ELR (cell line): ENCODE measurements at places on chromosomes 7 and 10.
A peak's percentile ranks its signal among the peaks of the same experiment; 100 is the strongest.

DNA sequence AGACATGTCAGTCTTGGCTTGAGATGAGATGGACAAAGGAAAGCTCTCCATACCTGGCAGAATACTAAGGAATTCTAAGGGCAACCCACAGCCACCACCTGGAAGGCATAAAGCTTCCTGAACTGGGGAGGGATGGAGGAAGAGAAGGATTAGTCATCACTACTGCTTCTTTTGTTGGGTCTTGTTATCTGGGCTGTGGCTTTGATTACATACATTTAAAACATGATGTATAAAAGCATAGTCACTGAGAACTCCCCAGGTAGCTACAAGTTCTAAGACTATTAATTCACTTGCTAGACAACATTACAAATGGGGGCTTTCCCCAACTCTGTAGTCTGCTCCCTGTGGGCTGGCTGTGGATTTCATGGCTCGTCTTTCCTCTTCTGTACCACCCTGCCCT, 58.2 kb downstream of the RBM33 start:
- DNase-seq: peak; percentile 34

DNA sequence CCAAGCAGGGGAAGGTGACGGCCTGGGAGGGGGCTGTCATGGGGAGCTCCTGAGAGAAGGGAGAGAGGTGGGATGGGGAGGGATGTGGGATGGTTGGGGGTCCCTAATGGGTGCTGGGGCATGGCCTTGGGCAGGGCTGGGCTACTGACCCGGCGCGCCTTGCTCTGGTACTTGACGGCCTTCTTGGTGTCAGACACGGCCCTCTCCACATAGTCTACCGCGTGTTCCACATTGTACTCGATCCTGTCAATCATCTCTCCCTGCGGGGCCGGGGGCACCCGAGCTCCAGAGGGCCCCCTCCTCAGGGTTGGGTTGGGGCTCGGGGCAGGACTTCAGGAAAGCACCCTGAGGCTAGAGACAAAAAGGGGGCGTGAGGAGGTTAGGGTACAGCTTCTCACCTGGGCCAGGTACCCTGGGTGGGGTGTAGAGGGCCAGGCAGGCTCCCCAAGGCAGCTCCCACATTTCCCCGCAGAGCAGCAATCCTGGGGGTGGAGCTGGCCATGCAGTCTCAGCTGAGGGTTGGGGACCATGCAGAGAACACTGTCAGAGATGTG, 17.3 kb downstream of the BUD23 start:
- DNase-seq: no peak

DNA sequence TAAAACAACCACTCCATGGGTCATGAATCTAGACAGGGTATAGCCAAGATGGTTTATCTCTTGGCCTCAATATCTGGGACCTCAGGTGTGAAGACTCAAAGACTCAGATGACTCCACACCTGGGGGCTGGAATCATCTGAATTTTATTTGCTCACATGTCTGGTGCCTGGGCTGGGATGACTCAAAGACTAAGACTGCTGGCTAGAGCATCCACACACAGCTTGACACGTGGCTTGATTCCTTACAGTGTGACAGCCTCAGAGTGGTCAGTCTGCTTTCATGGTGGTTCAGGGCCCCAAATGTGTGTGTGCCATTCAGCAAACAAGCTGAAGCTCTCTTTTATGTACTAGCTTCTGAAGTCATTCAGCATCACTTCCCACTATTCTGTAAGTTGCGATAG, 333.7 kb downstream of the RNLS start:
- peak; percentile 29 for DNase-seq

DNA sequence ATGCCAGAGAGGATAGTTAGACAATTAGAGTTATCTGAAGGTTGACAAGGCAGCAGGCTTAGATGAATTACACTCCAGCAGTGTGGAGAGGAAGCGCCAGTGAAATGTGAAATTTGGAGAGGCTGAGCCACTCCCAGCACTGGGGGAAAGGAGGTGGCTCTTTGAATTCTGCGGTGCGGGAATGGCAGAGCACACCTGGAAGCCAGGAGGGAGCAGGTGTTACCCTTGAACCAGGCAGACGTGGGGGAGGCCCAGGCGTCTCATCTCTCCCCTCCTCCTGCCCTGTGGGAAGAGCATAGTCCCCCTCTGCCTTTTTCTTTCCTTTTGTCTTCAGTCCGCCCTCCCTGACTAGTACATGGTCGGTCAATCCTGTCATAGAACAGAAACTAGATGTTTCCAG, 203.1 kb downstream of the DPP6 start:
- DNase-seq: no peak

- peak; percentile 43 for DNase-seq
These were observed 91.3 kb downstream of the KIAA1549 start for GRCh38 chr7:138889582-138890498.

- DNase-seq: peak; percentile 56
These were observed 58.9 kb downstream of the SH2D4B start for GRCh38 chr10:80596391-80597257.

- DNase-seq: peak; percentile 66
These were observed 2.0 kb downstream of the SEMA3D start for GRCh38 chr7:85184599-85185423.

- peak; percentile 33 for DNase-seq
These were observed 148.9 kb upstream of the GLI3 start for GRCh38 chr7:42385912-42386311.

GRCh38 chr10:68301301-68301700, 30.6 kb upstream of the HNRNPH3 start:
- DNase-seq: no peak

DNA sequence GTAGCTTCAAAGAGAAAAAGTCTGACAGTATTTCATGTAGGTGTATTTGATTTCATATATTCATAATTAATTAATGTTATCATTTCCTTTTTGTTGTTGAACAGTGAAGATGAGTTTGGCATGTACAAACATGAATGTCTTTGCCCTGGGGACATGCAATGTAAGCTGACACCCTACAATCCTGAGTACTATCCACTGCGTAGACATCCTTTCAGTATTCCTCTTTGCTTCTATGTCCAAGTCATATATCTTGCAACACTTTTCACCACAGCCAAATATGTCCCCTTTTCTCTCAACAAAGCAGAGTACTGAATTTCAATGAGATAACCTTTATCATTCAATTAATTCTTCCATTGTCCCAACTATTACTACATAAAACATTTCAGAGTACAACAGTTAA, 93.6 kb downstream of the GPR37 start:
- DNase-seq: no peak

DNA sequence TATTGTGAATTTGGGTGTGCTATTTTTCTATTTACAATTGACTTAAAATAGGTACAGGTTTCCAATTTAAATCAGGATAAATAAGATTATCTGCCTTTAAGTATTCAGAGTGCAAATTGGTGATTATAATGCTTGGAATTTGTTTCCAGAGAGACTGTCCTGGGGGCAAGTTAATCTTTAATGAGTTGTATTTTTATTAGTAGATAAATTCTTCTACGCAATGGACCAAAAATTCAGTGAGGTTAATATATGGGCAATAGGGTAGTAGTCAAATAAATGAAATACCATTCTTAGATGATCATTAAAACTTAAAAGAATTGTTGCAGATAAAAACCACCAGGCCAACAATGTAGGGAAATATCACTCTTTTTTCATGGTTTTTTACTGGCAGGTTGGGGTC, 3.4 kb downstream of the BICC1 start:
- peak; percentile 55 for DNase-seq

DNA sequence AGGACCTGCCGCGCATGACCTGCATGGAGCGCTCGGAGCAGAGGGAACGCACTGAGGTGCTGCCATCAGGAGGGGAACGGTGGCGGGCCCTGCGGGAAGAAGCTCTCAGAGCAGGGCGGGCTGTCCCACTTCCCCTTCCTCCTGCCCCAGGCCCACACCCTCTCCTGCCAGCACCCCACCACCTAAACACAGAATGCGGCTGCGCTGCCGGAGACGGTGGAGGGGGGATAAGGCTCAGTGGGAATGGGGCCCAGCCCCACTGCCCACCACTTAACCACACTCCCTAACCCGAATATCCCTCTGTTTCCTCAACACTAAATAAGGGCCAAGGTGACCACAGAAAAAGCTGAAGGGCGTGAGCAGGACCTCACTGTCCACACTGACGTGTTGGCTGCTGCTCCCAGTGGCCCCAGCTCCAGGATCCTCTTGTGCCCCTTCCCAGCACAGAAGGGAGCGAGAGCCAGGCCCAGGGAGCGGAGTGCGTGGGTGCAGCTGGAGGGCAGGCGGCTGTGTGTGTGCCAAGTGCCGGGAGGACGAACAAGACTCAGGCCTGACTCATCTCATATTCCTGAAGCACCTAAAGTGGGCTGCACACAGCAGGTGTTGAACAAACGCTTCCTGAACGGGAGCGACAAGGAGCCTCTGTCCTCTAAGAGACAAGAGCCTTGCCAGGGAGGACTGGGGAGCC, 116.8 kb downstream of the MAD1L1 start:
- peak; percentile 82 for DNase-seq

DNA sequence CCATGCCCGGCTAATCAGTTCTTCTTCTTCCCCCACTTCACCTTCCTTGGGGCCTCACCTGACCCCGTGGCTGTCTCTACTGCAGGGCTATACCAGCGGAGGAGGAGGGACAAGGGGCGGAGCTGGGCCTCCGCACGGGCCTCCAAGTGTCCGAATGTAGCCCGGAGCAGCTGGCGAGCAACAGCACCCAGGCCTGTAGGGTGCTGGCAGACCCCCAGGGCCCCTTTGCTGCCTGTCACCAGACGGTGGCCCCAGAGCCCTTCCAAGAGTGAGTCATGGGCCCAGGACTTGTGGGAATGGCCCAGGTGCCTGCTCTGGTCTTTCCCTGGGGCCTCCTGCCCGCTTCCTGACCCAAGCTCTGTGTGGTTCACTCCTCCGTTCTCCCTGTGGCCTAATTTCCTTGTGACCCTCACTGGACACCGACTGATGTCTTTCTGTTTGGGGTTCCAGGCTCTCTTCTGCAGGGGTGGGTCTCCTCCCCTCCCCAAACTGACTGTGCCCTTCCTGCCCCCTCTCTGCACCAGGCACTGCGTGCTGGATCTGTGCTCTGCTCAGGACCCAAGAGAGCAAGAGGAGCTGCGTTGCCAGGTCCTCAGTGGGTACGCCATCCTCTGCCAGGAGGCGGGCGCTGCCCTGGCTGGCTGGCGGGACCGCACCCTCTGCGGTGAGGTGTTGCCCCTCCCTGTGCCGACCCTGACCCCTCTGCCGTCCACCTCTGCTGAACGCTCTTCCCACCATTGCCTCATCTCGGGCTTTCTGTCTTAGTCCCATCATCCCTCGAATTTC, 35.2 kb downstream of the EPHB4 start:
- DNase-seq: no peak

DNA sequence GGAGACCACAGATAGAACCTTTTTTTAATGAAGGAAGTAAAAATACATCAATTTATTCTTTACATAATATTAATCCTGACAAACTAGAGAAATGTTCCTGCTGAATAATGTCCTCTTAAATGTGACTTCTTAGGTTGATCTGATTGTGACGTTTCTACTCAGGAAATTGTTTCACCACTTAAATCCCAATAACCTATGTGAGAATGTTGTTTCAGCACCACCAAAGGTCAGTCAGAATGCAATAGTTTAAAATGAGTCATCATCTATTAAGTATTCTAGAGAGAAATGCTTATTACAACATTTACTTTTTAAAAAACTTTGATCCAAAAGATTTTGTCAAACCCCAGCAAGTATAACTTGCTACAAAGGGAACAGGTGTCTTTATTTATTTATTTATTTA, 155.4 kb upstream of the CACNA2D1 start:
- peak; percentile 39 for DNase-seq

DNA sequence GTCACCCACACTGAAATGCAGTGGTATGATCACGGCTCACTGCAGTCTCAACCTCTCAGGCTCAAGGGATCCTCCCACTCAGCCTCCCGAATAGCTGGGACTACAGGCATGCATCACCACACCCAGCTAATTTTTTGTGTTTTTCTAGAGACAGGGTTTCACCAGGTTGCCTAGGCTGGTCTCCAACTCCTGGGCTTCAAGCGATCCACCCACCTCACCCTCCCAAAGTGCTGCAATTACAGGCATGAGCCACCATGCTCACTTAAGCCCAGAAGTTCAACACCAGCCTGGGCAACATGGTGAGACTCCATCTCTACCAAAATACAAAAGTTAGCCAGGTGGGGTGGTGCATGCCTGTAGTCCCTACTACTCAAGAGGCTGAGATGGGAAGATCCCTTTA, 33.5 kb downstream of the GDI2 start:
- no peak for DNase-seq

GRCh38 chr10:96765406-96766240, 45.3 kb upstream of the PIK3AP1 start:
- peak; percentile 76 for DNase-seq

GRCh38 chr10:93806903-93807302, 49.2 kb downstream of the LGI1 start:
- no peak for DNase-seq

DNA sequence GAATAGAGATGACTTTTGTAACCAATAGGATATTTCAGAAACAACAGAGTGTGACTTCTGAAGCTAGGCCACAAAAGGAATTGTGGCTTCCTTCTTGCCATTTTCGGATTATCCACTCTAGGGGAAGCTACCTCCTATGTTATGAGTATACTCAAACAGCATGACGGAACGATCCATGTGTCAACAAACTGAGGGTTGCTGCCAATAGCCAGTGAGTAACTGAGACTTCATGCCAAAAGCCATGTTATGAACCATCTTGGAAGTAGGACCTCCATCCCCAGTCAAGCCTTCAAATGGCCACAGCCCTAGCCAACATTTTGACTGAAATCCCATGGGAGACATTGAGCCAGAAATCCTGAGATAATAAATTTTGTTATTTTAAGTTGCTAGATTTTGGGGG, 69.0 kb upstream of the IL6 start:
- no peak for DNase-seq

GRCh38 chr10:14474656-14475055, 143.9 kb upstream of the FRMD4A start:
- DNase-seq: no peak

DNA sequence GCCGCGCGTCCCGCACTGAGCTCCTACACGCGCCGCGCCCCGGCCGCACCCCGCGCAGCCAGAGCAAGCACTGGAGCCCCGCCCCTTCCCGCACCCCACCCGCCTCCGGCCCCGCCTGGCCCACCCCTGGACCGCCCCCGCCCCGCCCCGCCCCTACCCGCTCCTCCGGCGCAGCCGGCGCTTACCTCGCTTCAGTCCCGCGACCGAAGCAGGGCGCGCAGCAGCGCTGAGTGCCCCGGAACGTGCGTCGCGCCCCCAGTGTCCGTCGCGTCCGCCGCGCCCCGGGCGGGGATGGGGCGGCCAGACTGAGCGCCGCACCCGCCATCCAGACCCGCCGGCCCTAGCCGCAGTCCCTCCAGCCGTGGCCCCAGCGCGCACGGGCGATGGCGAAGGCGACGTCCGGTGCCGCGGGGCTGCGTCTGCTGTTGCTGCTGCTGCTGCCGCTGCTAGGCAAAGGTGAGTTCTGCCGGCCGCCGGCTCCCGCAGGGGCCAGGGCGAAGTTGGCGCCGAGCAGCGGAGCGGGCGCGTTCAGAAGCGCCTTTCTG, at the start of gene RET:
Gene RET (plus strand): TSS at position 194 of the 545 bp plus-strand sequence. CDS start 190 bp downstream, at position 384.
- peak; percentile 20 for DNase-seq

DNA sequence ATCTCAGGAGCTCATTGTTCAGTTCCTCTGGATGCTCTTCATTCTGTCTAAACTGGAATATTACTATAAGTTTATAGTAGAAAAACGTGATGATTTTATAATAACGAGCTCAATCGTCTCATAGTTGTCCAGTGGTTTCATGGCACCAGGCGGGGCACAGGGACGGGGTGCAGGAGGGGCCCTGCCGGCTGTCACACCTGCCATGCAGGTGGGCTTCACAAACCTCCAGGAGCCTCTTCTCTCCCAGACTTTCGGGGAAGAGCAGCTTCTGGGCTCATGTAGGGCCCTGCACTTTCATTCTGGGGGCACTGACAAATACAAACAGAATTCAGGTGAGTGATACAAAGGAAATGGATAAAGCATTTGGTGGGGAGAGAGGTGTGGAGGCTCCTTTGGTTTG, 146.9 kb upstream of the KLF6 start:
- DNase-seq: no peak

GRCh38 chr7:44650242-44650641, 43.8 kb downstream of the OGDH start:
- DNase-seq: no peak
